ENCODE measurements at places on chromosomes 5 and 9. TPM values are rescaled to one million over a fixed set of nuclear protein-coding genes. Genes with fewer than 3 reads are reported as not detected.

Gene MEGF10
- total RNA-seq = 0.37 TPM

GRCh38 chr5:138770291-138770690 is 17.1 kb downstream of the CTNNA1 start:
- no peak for DNase-seq

DNA sequence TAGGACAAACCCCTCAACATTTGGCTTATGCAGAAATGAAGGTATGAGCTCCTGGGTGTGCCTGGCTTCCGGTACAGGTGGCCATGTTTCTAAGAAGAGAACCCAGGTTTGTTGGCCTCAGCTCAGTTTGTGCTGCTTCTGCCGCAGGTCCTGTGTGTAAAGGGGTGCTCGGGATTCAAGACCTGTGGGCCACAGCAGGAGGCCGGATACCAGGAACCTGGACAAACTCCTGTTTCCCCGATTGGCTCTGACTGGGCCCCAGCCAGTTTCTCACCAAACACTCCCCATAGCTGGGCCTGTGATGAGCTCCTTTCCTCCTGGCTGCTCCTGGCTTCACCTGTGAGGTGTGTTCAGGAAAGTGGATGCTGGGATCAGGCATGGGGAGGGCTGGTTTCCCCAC is 271.2 kb upstream of the IRX2 start:
- no peak for DNase-seq

Gene AK1
- total RNA-seq = 583 TPM

- DNase-seq = no peak
Observed at GRCh38 chr5:136724161-136724560, 358.8 kb upstream of the TRPC7 start.

GRCh38 chr9:3857673-3858072 is 331.9 kb upstream of the RFX3 start:
- no peak for DNase-seq

Gene GPR151
- total RNA-seq = not detected

DNA sequence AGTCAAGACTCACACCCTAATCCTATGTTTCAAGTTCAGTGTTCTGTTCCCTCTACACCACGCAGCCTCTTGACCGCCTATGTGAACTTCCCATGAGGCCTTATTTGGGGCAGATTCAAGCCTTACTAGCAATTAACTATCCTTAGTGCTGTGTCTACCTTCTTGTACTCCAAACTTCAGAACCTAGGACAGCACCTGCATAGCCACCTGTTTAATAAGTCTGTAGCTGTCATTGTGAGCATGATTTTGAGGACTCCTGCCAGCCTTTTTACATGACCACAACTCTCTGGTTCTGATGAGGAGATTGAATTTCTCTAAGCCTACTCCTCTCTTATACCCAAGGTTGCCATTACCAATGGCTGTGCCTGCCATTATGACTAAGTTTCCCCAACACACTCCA is 50.8 kb upstream of the PCSK1 start:
- DNase-seq = no peak

GRCh38 chr5:59299006-59299405 is 594.5 kb downstream of the PDE4D start:
- DNase-seq = no peak

All from heart left ventricle (tissue), 16 donors.